ENCODE measurements at places on chromosomes 12 and 14.

GRCh38 chr12:27198036-27198435, 46.0 kb upstream of the STK38L start:
- no peak for DNase-seq

GRCh38 chr14:39592116-39592789, 160.0 kb upstream of the FBXO33 start:
- no peak for DNase-seq

- DNase-seq, result no peak
Measured at GRCh38 chr12:91978143-91978542, 167.5 kb downstream of the BTG1 start.

DNA sequence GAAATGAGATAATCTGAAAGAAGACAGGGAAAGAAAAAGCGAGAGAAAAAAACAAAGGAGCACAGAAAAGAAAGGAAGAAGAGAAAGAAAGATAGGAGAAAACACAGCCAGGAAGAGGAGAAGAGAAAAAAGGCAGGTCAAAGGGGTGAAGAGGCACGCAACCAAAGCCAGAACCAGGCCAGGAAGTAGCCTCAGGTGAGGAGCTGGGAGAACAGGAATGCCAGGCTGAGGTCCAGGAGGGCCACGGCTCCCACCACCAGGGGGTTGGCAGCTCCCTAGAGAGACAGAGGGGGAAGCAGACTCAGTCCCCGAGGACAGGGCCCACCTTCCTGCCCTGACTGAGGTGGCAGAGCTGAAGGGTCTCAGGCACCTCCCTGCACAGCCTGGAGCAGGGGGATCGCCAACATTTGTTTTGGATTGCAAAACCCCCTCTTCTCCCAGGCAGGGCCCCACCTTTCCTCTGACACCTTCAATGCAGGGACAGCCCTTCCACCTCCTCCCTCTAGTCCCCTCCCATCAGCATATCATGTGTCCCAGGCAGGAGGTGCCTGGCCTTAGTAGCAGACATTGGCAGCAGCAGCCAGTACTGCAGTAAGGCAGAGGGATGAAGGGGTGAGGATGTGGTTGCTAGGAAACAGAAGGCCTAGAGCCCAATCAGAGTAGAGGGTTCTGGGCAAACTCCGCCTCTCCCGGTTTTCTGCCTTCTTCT, 2.0 kb upstream of the AP1G2 start:
- DNase-seq, result no peak

GRCh38 chr14:103292426-103293374, 41.3 kb upstream of the EIF5 start:
- peak; percentile 82 for DNase-seq

GRCh38 chr14:22520796-22521195, 68.2 kb downstream of the DAD1 start:
- no peak for DNase-seq

DNA sequence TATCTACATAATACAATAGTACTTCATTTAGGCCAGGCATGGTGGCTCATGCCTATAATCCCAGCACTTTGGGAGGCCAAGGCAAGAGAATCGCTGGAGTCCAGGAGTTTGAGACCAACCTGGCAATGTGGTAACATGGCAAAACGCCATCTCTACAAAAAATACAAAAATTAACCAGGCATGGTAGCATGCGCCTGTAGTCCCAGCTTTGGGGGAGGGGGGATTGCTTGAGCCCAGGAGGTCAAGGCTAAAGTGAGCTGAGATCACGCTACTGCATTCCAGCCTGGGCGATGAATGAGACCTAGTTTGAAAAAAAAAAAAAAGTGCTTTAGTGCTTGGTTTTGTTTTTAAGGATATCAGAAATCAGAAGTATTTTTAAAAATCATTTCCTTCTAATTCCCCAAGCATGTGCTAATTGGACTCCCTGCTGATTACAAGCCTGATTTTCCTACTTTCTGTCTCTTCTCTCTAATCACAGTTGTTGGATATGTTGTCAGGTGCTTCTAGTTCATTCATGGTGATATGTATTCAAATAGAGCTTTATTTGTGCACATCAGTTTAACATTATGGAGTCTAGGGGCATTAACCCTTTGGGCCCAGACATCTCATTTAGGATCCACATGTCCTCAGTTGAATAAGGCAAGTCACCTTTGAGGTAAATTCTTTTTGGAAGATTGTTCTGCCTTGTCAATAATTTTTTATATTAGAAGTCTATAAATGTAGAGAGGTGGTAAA, 7.0 kb upstream of the KRAS start:
- DNase-seq, result no peak

GRCh38 chr12:123529686-123530085, 3.8 kb downstream of the RILPL1 start:
- DNase-seq, result no peak

DNA sequence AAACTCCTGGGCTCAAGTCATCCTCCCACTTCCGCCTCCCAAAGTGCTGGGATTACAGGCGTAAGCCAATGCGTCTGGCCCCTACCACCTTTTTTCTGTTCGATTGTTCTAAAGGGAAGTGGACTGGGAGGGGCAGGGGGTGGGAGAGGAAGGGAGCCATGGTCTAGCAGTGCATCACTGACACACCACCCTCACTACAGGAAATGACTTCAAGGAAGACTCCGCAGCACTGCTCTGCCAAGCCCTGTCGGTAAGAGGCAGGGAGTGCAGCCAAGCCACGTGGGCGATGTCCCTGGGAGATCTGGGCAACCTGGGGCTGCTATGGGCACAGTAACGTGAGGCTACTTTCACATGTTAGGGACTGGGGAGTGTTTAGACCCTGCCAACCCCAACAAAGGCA, 18.0 kb downstream of the LRRC74A start:
- DNase-seq, result no peak

DNA sequence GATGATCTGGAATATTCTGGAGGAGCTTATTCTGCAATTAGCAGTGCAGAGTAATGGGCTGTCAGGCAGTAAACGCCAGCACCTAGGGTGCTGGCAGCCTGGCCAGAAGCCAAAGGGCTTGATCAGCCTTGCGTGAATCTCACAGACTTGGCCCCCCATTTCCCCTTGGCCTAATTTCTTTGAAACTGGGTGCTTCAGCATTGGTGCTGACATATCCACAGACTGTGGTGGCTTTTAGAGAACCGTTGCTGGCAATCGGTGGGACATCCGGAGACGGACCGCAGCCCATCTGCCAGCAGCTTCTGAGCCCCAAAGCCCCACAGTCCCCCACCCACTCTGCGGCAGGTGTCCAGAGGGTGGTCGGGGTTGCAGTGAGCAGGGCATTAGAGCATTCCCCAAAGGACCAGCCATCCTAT, 157.1 kb downstream of the CALM1 start:
- peak; percentile 53 for DNase-seq

- DNase-seq, result no peak
Measured at GRCh38 chr14:103594265-103594664, 31.5 kb downstream of the COA8 start.

- DNase-seq, result no peak
Measured at GRCh38 chr14:54533100-54533499, 23.4 kb downstream of the CGRRF1 start.

- no peak for DNase-seq
Measured at GRCh38 chr12:33586576-33586975, 147.0 kb upstream of the SYT10 start.

- peak; percentile 52 for DNase-seq
Measured at GRCh38 chr14:72892879-72893635, 844 bp downstream of the DPF3 start.

DNA sequence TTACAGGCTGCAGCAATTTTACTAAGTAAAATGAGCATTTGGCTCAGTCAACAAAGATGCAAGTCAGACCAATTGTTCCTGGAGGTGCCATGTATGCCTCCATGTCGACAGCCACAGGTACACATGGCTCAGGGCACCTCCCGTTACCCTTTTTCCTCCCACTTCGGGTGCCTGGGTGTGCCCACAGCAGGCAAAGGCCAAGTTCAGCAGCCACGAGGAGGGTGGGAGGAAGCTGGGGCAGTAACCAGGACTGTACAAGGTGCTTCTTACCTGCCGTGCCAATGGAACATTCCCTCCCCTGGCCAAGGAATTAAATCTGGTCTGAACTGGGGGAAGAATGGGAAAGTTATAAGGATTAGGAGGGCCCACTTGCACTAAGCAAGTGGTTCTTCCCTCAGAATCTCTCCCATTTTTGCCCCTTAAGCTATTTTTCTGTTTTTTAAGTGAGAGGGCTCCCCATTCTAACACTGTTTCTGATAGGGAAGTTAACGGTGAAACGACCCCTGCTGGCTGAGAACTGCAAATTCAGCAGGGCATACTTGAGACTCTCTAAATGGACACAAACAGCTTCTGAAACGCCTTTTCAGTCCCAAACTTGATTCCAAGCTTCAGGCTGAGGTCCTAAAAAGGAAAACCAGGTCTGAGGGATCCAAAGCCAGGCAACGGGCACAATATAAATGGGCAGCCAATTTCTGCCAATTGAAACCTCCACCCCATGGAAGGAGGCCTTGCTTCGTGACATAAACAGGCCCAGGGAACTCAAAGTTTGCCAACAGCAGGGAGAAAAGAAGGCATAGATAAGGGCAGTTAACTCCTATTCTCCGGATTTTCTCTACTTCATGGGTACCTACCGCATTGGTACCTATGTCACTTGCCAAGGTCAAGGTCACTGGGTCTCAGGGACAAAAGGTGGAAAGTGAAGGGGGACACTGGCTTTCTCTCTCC, 24.8 kb downstream of the CLECL1 start:
- peak; percentile 10 for DNase-seq

GRCh38 chr12:27083861-27084394, 1.6 kb upstream of the C12orf71 start:
- no peak for DNase-seq

- no peak for DNase-seq
Measured at GRCh38 chr12:52230364-52231281, 2.4 kb upstream of the KRT7 start.

- DNase-seq, result no peak
Measured at GRCh38 chr12:89890161-89890560, 181.5 kb upstream of the ATP2B1 start.

DNA sequence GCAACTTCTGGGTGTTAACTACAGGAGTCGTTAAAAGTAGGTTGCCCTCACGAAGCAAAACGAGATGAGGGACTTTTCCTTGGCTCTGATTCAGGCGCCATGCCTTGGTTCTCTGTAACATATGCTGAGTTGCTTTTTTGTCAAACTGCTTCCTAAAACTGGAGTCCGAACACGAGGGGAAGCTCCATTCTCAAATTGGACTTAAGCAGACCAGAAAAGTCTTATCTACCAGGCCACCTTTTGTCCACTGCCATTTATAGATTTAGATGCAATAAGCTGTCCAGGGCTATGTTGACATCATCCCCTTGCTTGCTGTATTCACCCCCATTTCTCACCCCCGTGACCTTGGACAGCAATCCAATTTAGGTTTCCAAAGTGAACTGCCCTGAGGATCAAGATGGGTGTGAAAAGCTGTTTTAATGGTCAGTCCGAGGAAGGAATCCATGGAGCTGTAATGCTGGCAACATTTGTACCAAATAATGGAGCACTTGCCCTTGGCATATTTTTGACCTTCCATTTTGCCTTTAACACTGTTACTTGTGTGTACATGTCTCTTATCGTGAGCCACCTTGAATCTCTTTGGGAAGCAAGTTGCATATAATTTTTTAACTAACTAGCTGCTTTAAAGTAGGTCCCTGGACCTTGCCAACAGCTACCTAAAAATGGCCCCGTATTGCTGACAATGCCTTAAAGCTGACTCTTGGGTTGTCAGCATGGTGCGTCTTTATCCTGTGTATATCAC, 298.1 kb downstream of the EGLN3 start:
- DNase-seq, result no peak

Data from D721Med (cell line).